ENCODE measurements at places on chromosomes 5 and 9.

DNA sequence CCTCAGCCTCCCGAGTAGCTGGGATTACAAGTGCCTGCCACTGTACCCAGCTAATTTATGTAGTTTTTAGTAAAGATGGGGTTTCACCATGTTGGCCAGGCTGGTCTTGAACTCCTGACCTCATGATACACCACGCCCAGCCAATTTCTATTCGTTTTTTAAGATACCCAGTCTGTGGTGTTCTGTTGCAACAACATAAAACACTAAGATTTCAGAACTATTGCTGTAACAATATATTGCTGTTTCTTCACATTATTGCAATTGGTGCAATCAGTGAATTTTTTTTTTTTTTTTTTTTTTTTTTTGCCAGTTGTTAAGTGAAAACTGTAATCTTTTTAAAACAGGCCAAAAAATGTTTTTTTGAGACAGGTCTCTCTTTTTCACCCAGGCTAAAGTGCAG lies 9.9 kb downstream of the SRP19 start:
- H3K27ac ChIP-seq = no peak overlapping the region
- H3K36me3 ChIP-seq = peaks cover 31% of the 10 kb centered on the region
- H3K4me1 ChIP-seq = no peaks in the 10 kb centered on the region
- DNase-seq = no peak
- no peak overlapping the region for H3K4me3 ChIP-seq

- H3K4me1 ChIP-seq = no peaks in the 10 kb centered on the region
- H3K4me3 ChIP-seq = no peak overlapping the region
- no peak overlapping the region for H3K27ac ChIP-seq
- DNase-seq = no peak
These were observed 1038.3 kb downstream of the TLE1 start for GRCh38 chr9:80651044-80651443.

GRCh38 chr5:59275510-59276324 lies 617.8 kb downstream of the PDE4D start:
- peaks cover 13% of the 10 kb centered on the region for H3K4me1 ChIP-seq
- H3K27me3 ChIP-seq = no peaks in the 10 kb centered on the region
- peak; percentile 62 for DNase-seq
- H3K36me3 ChIP-seq = no peaks in the 10 kb centered on the region

DNA sequence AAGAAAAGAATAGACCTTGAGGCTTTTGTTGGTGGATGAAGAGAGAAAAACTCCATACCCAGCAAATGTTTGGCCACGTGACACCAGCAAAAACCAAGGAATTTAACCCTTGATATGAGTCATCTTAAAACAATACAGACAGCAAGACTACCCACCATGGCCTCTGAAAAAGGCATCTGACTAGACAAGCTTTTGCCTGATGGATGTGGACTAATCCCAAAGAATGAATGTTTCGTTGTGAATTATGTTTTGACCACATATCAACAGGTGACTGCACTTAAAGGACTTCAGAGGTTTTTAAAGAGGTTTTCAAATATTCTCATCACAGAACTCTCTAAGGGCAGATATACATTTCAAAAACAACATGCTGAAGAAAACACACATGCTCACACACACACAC lies 33.0 kb upstream of the SLC1A3 start:
- H3K27me3 ChIP-seq = no peaks in the 10 kb centered on the region
- no peak overlapping the region for H3K4me3 ChIP-seq
- no peak overlapping the region for H3K27ac ChIP-seq
- H3K4me1 ChIP-seq = no peaks in the 10 kb centered on the region
- no peaks in the 10 kb centered on the region for H3K36me3 ChIP-seq

DNA sequence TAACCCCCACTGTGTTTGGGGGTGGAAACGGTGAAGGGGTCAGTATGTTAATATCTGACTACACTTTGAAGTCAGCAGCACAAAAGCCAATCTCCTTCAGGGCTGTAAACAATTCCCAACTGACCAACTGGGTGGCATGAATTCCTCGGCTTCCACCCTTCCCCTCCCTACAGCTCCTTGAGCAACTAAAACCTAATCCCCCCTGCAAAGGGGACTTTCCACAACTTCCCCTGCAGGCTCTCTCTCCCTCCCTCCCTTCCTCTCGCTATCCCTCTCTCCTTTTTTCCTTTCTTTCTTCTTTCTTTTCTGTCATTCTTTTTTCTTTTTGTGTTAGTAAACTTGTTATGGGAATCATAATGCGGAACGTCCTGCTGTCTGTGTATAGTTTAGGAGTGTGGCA lies 65.1 kb upstream of the PTCH1 start:
- H3K36me3 ChIP-seq = no peaks in the 10 kb centered on the region
- no peaks in the 10 kb centered on the region for H3K4me1 ChIP-seq
- no peak for DNase-seq
- H3K4me3 ChIP-seq = no peak overlapping the region

DNA sequence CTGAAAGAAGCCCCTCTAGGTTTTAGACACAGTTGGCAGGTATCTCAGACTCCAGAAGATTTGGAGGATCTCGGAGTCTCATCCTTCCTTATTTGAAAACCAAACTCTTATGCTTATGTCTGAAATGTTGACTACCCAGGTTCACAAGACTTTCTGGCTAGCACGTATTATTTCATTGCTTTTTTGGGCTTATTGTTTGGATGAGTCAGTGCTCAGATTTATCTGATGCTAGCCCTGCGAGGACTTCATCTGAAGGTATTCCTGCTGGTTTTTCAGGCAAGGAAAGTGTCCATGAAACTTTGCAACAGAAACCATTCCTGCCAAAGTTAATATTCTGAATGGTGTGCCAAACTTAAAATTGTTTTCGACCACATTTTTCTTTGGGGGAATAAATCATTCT lies 8.5 kb downstream of the OSTF1 start:
- peaks cover 2% of the 10 kb centered on the region for H3K36me3 ChIP-seq
- H3K4me1 ChIP-seq = no peaks in the 10 kb centered on the region
- H3K27me3 ChIP-seq = no peaks in the 10 kb centered on the region
- no peak overlapping the region for H3K4me3 ChIP-seq
- DNase-seq = no peak
- H3K27ac ChIP-seq = no peak overlapping the region

GRCh38 chr9:94806307-94806893 lies 79.9 kb downstream of the AOPEP start:
- DNase-seq = no peak
- H3K27me3 ChIP-seq = no peaks in the 10 kb centered on the region
- H3K4me3 ChIP-seq = no peak overlapping the region
- H3K4me1 ChIP-seq = peaks cover 26% of the 10 kb centered on the region

GRCh38 chr5:67248703-67249589 lies 52.3 kb upstream of the CD180 start:
- no peaks in the 10 kb centered on the region for H3K36me3 ChIP-seq
- no peaks in the 10 kb centered on the region for H3K27me3 ChIP-seq
- peak; percentile 31 for DNase-seq
- no peak overlapping the region for H3K4me3 ChIP-seq
- H3K4me1 ChIP-seq = no peaks in the 10 kb centered on the region

DNA sequence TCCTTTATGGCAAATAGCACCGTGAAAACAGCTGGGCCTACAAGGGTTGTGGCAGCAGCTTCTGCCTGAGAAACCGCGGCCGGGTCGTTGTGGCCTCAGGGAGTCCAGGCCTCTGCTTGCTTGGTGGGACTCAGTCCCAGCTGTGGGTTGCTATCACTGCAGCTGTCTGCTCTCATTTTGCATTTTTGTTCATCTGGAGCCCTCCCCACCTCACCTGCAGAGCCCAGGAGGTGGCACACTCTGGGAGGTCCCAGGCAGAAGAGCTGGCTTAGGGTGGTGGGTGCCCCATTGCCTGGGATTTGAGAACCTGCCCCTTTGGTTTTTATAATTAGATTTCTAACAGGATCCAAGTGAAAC lies 138.4 kb downstream of the GADD45G start:
- DNase-seq = no peak
- H3K4me3 ChIP-seq = no peak overlapping the region
- peak overlapping the region; percentile 47 for H3K27ac ChIP-seq

GRCh38 chr9:96619124-96619465 lies 548 bp downstream of the CDC14B start:
- DNase-seq = peak; percentile 44
- no peaks in the 10 kb centered on the region for H3K36me3 ChIP-seq
- H3K4me1 ChIP-seq = no peaks in the 10 kb centered on the region
- no peaks in the 10 kb centered on the region for H3K27me3 ChIP-seq
- H3K27ac ChIP-seq = peak overlapping the region; percentile 35

DNA sequence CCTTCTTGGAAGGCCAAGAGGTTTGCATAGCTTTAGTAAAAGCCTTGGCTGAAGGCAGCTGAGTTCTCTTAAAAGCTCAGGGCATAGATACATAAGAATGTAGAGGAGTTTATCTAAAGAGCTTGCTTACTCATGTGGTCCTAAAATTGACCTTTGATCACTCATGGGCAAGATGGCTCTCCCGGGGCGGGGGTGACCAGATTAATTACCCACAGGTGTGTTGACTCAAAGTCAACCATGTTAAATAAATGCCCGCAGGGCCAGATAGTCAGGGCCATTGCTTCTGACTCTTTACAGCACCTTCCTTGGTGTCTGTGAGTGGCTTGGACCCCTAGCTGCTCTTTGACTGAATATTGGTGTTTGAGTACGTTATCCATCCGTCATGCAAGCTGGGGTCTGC lies 33.1 kb upstream of the GHR start:
- no peaks in the 10 kb centered on the region for H3K27me3 ChIP-seq
- no peaks in the 10 kb centered on the region for H3K4me1 ChIP-seq
- H3K4me3 ChIP-seq = no peak overlapping the region
- H3K36me3 ChIP-seq = no peaks in the 10 kb centered on the region
- H3K27ac ChIP-seq = no peak overlapping the region

DNA sequence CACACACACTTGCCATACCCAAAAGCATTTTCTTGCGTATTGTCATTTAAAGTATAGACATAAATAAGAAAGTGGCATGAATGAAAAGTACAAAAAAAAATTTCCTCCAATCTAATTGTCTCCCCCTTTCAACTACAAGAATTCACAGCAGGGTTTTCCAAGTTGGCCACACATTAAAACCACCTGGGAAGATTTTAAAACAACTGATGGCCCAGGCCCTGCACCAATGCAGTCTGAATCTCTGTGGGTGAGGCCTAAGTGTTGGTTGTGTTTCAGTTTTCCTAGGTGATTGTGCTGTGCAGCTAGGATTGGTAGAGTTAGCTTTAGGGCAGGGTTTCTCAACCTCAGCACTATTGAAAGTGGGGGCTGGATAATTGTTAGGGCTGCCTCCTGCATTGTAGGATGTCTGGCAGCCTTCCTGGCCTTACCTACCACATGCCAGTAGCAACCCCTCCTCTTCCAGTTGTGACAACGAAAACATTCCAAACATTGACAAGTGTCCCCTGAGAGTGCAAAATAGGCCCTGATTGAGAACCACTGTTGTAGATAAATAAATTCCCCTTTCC lies 337.1 kb downstream of the KIAA0825 start:
- DNase-seq = no peak
- no peak overlapping the region for H3K4me3 ChIP-seq
- peaks cover 8% of the 10 kb centered on the region for H3K4me1 ChIP-seq
- no peaks in the 10 kb centered on the region for H3K36me3 ChIP-seq

DNA sequence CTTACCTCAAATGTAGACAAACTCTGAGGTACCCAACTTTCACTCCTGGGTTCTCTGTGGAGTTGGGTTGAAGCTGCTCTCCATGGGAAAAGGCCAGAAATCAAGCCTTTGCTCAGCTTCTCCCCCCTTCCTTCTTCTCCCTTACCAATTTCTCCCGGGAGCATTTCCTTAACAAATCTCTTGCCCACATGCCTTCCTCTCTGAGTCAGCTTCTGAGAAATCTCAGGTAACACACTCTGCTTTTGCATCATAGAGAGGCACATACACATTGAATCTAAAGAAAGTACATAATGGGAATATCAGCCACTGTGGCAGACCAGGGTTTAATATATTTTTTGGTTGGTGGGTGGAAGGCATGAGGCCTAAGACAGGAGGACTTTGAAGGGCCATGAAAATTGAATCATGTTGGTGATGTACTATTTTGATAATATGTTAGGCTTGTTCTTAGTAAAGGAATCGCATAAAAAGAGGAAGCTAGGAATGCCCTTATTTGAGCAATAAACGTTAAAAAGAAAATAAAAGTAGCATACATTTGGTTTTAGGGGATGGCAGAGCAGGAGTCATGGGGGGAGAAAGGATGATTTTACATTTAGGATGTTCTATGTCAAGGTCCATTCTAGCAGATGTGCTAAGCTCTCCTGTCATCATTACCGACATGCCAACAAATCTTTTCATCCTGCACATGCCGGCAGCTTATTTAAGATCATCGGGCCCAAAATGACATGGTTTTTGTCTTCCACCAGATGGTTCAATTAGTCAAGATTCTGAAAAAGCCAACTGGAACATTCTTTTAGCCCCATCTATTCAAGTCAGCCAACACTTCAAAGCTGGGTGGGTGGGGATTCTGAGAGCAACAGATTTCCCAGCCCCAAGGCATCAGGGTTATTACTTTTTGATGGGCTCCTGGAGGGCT lies 199.5 kb upstream of the CLINT1 start:
- no peaks in the 10 kb centered on the region for H3K36me3 ChIP-seq
- H3K27me3 ChIP-seq = peaks cover 3% of the 10 kb centered on the region
- H3K4me3 ChIP-seq = no peak overlapping the region
- no peaks in the 10 kb centered on the region for H3K4me1 ChIP-seq

- H3K27me3 ChIP-seq = no peaks in the 10 kb centered on the region
- no peaks in the 10 kb centered on the region for H3K4me1 ChIP-seq
- H3K4me3 ChIP-seq = no peak overlapping the region
- H3K27ac ChIP-seq = no peak overlapping the region
- H3K36me3 ChIP-seq = no peaks in the 10 kb centered on the region
These were observed 260.3 kb downstream of the NDUFS4 start for GRCh38 chr5:53820802-53821171.

DNA sequence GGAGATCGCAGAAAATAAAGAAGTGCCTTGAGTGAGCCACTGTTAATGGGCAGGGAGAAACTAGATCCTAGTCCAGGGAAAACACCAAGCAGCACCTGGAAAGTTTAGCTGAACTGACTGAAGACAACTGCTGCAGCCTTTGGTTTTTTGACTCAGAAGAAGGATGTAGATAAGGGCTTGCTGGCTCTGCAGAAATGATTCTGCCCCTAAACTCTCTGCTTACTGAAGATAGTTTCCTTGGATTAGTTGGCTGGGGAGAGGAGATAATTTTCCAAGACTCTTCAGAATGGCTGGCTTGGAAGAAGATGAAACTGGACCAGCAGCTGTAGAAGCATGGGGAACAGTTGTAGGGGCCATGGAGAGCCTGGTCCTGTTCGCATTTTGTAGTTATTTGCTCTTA lies 471.8 kb downstream of the KDM4C start:
- no peak overlapping the region for H3K27ac ChIP-seq
- no peaks in the 10 kb centered on the region for H3K4me1 ChIP-seq
- no peak for DNase-seq
- no peaks in the 10 kb centered on the region for H3K36me3 ChIP-seq
- no peak overlapping the region for H3K4me3 ChIP-seq

GRCh38 chr9:26814799-26815198 lies 77.8 kb downstream of the CAAP1 start:
- no peak for DNase-seq
- no peak overlapping the region for H3K4me3 ChIP-seq
- H3K27ac ChIP-seq = no peak overlapping the region
- no peaks in the 10 kb centered on the region for H3K36me3 ChIP-seq

GRCh38 chr5:91132550-91132949 lies 250.6 kb downstream of the ARRDC3 start:
- H3K36me3 ChIP-seq = no peaks in the 10 kb centered on the region
- no peak overlapping the region for H3K27ac ChIP-seq
- no peak for DNase-seq
